Dermis blood vessel endothelial cell (primary cell): ENCODE measurements at places on chromosomes 6 and 20. TPM values are rescaled to one million over a fixed set of nuclear protein-coding genes. Genes with fewer than 3 reads are reported as not detected.

The LIME1 gene
- 3.4 and 3.7 TPM in 2 replicates for total RNA-seq

The PRDM1 gene
- total RNA-seq, result 1.4 and 9.5 TPM in 2 replicates

The TFAP2C gene
- not detected in 2 replicates for total RNA-seq

The BFSP1 gene
- total RNA-seq, result 1.9 and 4.4 TPM in 2 replicates

The PI3 gene
- not detected in 2 replicates for total RNA-seq

The CHRNA4 gene
- total RNA-seq, result not detected in 2 replicates

The HLA-DPB1 gene
- total RNA-seq, result 1.4 and 22.4 TPM in 2 replicates

The DEFB132 gene
- total RNA-seq, result not detected in 2 replicates

The BMP2 gene
- 23.1 and 33.7 TPM in 2 replicates for total RNA-seq

The SERAC1 gene
- 9.3 and 11.9 TPM in 2 replicates for total RNA-seq

The BICRAL gene
- 4.9 and 6.8 TPM in 2 replicates for total RNA-seq

The SLPI gene
- total RNA-seq, result 0.70 and 2.0 TPM in 2 replicates

The CCDC170 gene
- not detected in 2 replicates for total RNA-seq

The RSPH4A gene
- 0.47 and 0.68 TPM in 2 replicates for total RNA-seq

The TXLNB gene
- 0.68 and 0.74 TPM in 2 replicates for total RNA-seq

The NOL7 gene
- 72.8 and 75.2 TPM in 2 replicates for total RNA-seq

The HLA-DQA1 gene
- total RNA-seq, result not detected in 2 replicates

The LY86 gene
- total RNA-seq, result not detected in 2 replicates
